ENCODE measurements at places on chromosomes 3 and 15.

- DNase-seq = peak; percentile 71
These were observed 23.1 kb downstream of the LRRC31 start for GRCh38 chr3:169846458-169847193.

- DNase-seq = peak; percentile 43
These were observed 6.1 kb upstream of the SCAANT1 start for GRCh38 chr3:63918321-63918720.

DNA sequence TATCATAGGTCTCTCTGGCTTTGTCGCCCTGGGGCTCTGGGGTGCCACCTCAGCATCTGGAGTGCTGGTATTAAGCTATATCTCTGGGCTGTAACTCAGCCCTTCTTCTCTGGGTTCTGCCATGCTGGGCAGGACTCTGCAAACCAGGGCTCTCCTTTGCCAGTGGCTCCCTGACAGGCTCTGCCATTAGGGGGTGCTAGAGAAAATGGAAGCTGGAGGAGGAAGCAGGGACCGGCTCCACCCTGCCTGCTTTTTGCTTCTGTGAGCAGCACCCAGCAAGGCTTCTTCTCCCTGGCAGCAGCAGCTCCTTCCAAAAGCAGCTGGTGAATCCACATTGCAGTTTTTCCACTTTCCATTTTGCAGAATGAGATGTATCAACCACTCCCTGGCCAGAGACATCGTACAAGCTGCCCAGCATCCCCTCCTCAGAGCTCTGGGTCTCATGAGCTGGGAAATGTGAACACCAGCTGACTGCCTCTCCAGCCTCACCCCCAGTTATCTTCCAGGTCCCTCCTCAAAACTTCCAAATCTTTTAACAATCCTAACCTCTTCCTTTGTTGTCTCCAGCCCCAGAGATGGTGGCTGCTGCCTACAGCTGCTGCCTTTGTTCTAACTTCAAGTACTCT is 165.0 kb downstream of the ABHD5 start:
- DNase-seq = peak; percentile 74

DNA sequence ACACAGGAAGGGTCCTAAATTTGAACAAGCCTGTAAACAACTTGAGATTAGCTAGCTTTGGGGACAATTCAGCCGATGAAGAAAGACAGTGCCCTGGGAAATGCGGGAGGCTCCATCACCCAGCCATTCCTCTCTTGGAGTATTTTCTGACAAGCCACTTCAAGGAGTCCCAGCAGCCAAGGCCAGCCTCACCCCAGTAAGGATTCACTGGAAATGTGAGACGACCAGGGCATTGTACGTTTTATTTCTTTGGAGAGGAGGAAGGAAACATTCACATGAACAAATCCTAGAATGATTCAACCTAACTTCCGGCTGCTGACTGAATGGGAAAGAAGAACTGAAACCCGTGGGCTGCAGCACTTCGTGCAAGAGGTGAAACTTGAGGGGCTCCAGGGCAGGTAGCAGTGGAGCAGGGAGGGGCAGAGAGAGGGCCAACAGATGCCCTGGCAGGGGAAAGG is 116.4 kb upstream of the ARHGEF3 start:
- DNase-seq = no peak

GRCh38 chr3:193665370-193665989 is 72.5 kb downstream of the OPA1 start:
- peak; percentile 34 for DNase-seq

DNA sequence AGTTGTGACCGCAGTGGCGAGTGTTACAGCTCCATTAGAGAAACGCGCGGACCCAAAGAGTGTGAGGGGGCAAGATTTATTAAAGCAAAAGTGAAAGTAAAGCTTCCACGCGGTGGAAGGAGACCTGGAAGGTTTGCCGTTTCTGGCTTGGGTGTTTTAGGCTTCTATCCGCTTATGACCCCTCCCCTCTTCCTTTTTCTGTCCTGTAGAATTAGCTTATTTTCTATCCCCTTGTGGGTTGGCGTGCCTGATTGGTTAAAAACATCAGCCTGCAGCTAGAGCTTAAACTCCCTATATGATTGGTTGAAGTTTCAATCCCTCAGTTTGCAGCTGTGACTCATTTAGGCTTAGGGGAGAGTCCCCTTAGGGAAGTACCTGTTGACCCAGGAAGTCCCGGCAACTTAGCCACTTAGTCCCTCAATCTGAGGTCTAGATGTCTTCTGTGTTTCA is 39.6 kb downstream of the C3orf38 start:
- no peak for DNase-seq

DNA sequence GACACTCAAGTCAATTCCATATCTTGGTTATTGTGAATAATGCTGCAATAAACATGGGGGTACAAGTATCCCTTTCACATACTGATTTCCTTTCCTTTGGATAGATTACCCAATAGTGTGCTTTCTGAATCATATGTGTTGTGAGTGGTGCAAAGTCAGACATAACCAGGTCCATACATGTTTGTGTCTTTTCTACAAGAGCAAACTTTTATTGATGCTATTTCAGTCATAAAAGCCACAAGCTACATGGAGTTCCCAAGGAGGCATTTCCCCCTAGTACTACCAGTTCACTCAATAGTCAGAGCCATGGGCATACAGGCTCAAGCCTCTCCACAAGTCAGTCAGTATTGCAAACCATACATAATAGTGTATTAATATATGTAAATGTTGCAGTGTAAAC is 10.1 kb downstream of the CEP63 start:
- no peak for DNase-seq

DNA sequence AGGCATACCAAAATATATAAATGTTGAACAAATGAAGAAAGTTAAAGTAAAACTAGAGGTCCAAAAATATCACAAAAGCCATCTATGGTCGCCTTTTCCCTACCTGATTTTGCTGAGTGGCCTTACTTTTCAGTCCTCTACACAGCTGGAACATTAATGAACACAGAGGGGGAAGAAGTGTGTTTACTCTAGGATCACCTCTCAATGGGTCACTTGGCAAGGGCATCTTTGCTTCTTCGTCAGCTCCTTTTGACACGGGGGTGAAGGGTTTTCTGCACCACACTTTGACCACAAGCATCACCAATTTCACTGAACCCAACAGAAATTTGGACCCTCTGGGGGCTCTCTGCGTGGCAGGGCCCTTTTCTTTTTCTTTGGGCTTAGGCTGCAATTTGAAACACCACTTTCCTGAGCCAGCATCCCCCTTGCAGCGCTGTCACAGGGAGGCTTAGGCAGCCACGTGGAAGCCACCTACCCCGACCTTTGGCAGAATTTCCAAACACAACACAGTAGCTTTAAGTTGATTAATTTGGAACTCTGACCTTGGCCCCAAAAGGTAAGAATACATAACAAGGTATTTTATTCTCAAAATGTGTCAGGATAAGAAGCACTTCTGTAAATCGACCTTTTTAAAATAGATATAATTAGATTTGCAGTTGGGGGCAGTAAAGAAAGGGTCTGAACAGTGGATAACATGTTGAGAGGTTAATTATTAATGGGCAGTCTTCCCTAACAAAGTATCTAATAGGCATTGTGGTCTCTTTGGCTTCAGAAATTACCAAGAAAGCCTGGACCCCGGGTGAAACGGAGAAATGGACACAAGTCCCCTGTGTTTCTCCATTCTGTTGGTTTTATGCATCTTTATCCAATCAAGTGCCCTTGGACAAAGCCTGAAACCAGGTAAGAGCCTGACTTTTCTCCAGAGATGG is at the start of gene LIPC:
Gene LIPC, plus strand, starts transcription at position 771 of the 929 bp plus-strand sequence. Its CDS starts 42 bp downstream, at position 813.
- DNase-seq = no peak

GRCh38 chr3:156417559-156418132 is 137.3 kb downstream of the SSR3 start:
- DNase-seq = no peak

- peak; percentile 79 for DNase-seq
These were observed 186.4 kb downstream of the FAM43A start for GRCh38 chr3:194871864-194872668.

All from fibroblast of skin of back (primary cell).